Caco-2 (cell line): ENCODE measurements at places on chromosomes 7 and 10. TPM values are rescaled to one million over a fixed set of nuclear protein-coding genes. Genes with fewer than 3 reads are reported as not detected.
A peak's percentile ranks its signal among the peaks of the same experiment; 100 is the strongest.

RPEL1 gene
- total RNA-seq, result 0.21 TPM in 1 of 2 replicates, not detected in the other

DNA sequence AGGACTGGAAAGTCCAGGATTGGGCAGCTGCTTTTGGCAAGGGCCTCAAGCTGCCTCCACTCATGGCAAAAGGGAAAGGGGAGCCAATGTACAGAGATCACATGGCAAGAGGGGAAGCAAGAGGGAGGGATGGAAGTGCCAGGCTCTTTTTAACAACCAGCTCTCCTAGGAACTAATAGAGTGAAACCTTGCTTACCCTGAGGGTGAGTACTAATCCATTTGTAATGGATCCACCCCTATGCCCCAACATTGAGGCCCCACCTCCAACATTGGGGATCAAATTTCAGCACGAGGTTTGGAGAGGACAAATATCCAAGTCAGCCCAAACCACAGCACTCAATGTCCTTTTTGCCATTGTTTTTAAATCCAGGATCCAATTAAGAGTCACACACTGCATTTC lies 12.5 kb downstream of the HABP2 start:
- peaks cover 27% of the 10 kb centered on the region for H3K4me1 ChIP-seq
- no peaks in the 10 kb centered on the region for H3K27me3 ChIP-seq
- no peaks in the 10 kb centered on the region for H3K36me3 ChIP-seq
- H3K4me3 ChIP-seq, result no peak overlapping the region
- H3K27ac ChIP-seq, result no peak overlapping the region

NPSR1 gene
- total RNA-seq, result not detected in 2 replicates

DNA sequence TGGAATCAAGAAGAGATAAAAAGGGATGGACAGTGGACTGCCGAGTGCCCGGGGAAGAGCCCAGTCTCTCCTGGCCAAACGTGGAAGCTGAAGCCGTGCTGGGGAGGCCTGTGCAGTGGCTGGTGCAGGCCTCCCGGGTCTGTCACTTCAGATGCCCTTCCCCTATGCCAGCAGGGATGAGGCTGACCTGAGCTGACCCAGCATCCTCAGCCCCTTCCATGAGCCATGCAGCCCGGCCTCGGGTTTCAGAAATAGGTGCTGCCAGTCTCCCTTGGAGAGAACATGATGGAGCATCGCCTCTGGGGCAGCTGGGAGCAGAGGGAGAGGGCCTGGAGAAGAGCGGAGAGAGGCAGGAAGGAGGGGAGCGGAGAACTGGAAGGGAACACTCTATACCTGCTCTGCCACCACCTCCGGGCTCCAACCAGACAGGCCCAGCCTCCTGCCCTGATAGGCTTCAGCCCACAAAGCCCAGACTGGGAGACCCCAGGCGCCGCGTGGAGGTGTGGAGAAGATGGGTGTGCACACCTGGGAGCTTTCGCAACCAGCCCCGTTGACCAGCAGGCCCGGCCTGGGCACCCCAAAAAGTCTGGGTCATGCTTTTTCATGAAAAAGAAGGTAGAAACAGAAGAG lies 68.6 kb upstream of the PPP2R2D start:
- H3K27ac ChIP-seq, result no peak overlapping the region
- no peaks in the 10 kb centered on the region for H3K27me3 ChIP-seq
- DNase-seq, result no peak
- no peak overlapping the region for H3K4me3 ChIP-seq

- H3K4me3 ChIP-seq, result no peak overlapping the region
- no peak for DNase-seq
- H3K27me3 ChIP-seq, result no peaks in the 10 kb centered on the region
- no peaks in the 10 kb centered on the region; the same call in 1 of the 2 replicates for H3K36me3 ChIP-seq
- no peaks in the 10 kb centered on the region for H3K4me1 ChIP-seq
- H3K27ac ChIP-seq, result no peak overlapping the region
These were observed 149.4 kb downstream of the USP6NL start for GRCh38 chr10:11462071-11462470.

DNA sequence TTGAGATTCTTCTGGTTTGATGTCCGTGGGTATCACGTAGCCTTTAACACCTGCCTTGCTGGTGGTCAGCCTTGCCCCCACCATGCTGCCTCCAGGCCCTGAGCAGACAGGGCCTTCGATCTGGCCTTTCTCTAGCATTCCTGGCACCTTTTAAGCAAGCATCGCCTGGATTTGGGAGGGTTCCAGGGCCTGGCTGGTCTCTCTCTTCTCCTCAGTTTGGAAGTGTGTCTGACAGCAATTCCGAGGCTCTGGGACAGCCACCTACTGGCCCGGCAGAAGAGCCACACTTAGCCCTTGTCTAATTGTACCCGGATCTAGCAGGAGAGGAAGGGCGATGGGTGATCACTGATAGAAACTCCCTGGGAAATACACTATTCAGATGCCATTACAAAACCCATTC lies 441.3 kb upstream of the MKI67 start:
- no peak overlapping the region for H3K4me3 ChIP-seq
- no peaks in the 10 kb centered on the region; the same call in 1 of the 2 replicates for H3K27me3 ChIP-seq
- DNase-seq, result no peak
- no peaks in the 10 kb centered on the region for H3K4me1 ChIP-seq
- no peak overlapping the region for H3K27ac ChIP-seq
- H3K36me3 ChIP-seq, result no peaks in the 10 kb centered on the region

GRCh38 chr10:5297466-5297865 lies 67.3 kb upstream of the UCN3 start:
- H3K4me1 ChIP-seq, result no peaks in the 10 kb centered on the region
- H3K27ac ChIP-seq, result no peak overlapping the region
- H3K27me3 ChIP-seq, result no peaks in the 10 kb centered on the region

GRCh38 chr7:28315565-28316410 lies 96.5 kb upstream of the CREB5 start:
- H3K4me1 ChIP-seq, result peaks cover 25% of the 10 kb centered on the region
- no peak overlapping the region for H3K4me3 ChIP-seq
- peak overlapping the region; percentile 59 for H3K27ac ChIP-seq
- DNase-seq, result no peak

DNA sequence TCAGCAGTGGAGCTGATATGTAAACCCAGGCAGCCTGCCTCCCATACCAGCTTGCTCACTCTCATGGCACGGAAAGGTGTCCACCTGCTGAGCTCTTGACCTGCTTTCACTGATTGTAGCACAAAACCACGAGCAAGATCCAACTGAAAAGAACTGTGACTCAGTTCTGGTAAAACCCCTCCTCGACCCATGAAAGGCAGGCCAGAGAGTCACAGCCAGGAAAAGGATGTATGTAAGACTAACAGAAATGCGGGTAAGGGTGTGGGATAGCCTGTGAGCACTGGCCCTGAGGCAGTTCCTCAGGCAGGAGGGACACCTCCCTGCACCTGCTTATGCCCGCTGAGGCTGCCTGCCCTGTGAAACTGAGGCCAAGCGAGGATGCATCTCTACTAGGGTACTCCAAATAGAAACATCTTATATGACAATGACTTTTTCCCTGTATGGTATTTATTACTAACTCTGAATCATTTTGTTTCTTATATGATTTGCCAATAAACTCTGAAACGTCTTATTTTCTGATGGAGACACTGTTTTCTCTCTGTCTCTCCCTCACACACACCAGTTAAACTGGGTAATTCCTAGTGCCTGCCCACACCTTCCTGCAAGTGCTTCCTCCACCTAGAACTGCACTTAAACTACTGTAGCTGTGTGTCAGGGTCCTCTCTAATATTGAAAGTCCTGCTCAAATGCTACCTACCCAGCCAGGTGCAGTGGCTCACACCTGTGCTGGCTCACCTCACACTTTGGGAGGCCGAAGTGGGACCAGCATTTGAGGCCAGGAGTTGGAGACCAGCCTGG lies 73.3 kb upstream of the GHITM start:
- peaks cover 3% of the 10 kb centered on the region; the same call in 1 of the 2 replicates for H3K27me3 ChIP-seq
- no peak for DNase-seq
- H3K27ac ChIP-seq, result no peak overlapping the region
- H3K4me1 ChIP-seq, result no peaks in the 10 kb centered on the region
- H3K36me3 ChIP-seq, result no peaks in the 10 kb centered on the region

WEE2 gene
- 1.0 and 2.5 TPM in 2 replicates for total RNA-seq

GRCh38 chr7:50807026-50807730 lies 24.5 kb upstream of the GRB10 start:
- no peaks in the 10 kb centered on the region for H3K36me3 ChIP-seq
- H3K4me3 ChIP-seq, result no peak overlapping the region
- no peak overlapping the region for H3K27ac ChIP-seq
- H3K27me3 ChIP-seq, result no peaks in the 10 kb centered on the region
- DNase-seq, result no peak

DNA sequence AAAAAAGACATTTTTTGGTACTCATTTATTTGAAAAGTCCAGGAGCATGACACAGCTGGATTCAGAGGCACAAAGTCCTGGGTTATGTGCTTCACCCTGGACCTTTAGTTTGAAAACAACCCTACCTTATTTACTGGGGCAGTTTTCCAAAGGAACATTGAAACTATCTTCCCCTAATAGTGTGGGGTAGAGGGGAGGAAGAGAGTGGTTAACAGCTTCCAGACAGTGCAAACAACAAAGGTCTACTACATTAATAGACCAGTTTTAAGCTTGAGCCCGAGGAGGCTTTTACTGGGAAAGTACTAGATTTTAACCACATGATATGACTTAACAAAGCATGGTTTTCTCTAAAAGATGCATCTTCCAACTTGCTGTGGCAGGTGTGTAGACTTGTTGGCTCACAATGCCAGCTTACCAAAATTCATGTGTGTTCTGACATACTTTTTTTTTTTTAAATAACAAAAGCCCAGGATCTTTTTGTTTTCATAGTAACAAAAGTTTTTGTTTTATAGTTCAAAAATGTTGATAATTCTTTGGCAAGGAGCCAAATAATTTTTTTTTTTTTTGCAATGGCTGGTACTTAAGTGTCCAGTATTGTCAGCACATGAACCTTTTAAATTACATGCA lies 1.8 kb downstream of the GSTO1 start:
- H3K36me3 ChIP-seq, result no peaks in the 10 kb centered on the region
- DNase-seq, result no peak
- H3K27me3 ChIP-seq, result no peaks in the 10 kb centered on the region

DNA sequence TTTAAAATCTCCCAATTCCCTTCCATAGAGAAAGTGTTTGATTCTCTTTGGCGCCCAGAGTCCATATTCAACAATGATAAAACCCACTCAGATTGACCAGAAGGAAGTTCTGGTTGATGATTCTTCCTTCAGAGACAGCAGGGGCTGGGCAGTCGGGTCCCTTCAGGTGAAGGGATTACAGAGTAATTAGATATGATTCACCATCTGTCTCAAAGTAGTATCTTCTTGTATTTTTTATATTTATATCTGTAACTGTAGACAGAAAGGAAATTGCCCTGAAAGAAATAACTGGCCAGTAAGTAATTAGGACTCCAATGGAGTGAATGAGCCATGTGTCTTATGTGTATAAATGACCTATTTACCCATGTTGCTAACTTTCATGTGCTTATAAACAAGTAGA lies 156.0 kb downstream of the PLCE1 start:
- H3K36me3 ChIP-seq, result no peaks in the 10 kb centered on the region
- H3K27me3 ChIP-seq, result no peaks in the 10 kb centered on the region
- H3K4me3 ChIP-seq, result no peak overlapping the region
- no peaks in the 10 kb centered on the region for H3K4me1 ChIP-seq
- no peak for DNase-seq

BAIAP2L1 gene
- 60.9 and 66.9 TPM in 2 replicates for total RNA-seq

GRCh38 chr10:25405871-25406270 lies 231.1 kb downstream of the GPR158 start:
- no peaks in the 10 kb centered on the region; the same call in 1 of the 2 replicates for H3K27me3 ChIP-seq
- DNase-seq, result no peak
- no peak overlapping the region for H3K27ac ChIP-seq
- no peak overlapping the region for H3K4me3 ChIP-seq

- H3K27me3 ChIP-seq, result no peaks in the 10 kb centered on the region
- no peak overlapping the region for H3K27ac ChIP-seq
These were observed 106.0 kb upstream of the INSYN2A start for GRCh38 chr10:127302343-127302742.

CALML5 gene
- not detected in 2 replicates for total RNA-seq

OR2A5 gene
- total RNA-seq, result not detected in 2 replicates

GRCh38 chr7:151380199-151381097 lies 29.4 kb downstream of the WDR86 start:
- no peak for DNase-seq
- H3K4me3 ChIP-seq, result no peak overlapping the region
- H3K27ac ChIP-seq, result no peak overlapping the region
- H3K27me3 ChIP-seq, result no peaks in the 10 kb centered on the region; the same call in 1 of the 2 replicates
- no peaks in the 10 kb centered on the region for H3K36me3 ChIP-seq

DNA sequence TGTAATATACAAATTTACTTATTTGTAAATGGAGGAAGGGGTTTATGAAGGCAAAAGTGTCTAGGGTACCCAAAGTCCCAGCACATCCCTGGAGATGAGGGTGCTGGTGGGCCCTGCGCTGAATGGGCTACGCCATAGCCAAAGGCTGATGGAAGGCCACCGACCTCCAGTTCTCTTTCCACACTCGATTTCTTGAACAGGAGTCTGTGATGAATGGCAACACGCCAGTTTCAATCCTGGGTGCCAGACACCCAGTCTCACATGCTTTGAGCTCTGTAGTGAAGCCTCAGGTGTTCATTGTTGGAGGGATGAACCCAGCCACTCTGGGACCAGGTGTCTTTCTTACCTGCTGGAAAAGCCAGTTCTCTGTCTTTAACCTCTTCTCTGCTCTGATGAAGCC lies 752 bp downstream of the LRMDA start:
- H3K4me3 ChIP-seq, result peak overlapping the region; percentile 80
- H3K27ac ChIP-seq, result peak overlapping the region; percentile 84
- DNase-seq, result no peak

- H3K36me3 ChIP-seq, result no peaks in the 10 kb centered on the region
- no peak for DNase-seq
- no peaks in the 10 kb centered on the region for H3K27me3 ChIP-seq
- no peak within 1 kb of the TSS for H3K4me3 ChIP-seq
- no peak within 1 kb of the TSS for H3K27ac ChIP-seq
These were observed at the start of gene FGL2 for GRCh38 chr7:77199013-77199966. Gene FGL2 (minus strand): TSS chr7:77199819. CDS start chr7:77199793, 26 bp downstream.

ITIH5 gene
- 0.18 and 0.51 TPM in 2 replicates for total RNA-seq

RELN gene
- total RNA-seq, result 3.3 and 4.3 TPM in 2 replicates

DNA sequence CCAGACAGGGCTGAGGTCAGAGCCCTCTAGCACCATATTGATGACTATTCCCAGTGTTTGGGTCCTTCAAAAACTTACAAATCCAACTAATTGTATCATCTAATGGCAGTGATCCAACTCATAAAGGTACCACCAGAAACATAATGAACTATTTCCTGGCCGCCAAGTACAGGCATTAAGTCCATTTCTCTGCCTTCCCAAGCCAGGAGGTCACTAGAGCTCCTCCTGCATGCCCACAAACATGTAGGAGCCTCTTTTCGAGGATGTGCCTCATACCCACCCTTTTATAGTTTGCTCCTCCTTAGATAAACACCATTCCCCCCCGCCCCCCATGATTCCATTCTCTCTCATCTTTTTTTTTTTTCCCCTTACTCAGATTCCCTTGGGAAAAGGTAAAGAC lies 91.3 kb downstream of the CHN2 start:
- no peaks in the 10 kb centered on the region for H3K36me3 ChIP-seq
- peaks cover 32% of the 10 kb centered on the region for H3K4me1 ChIP-seq
- DNase-seq, result no peak
- H3K4me3 ChIP-seq, result no peak overlapping the region
- no peaks in the 10 kb centered on the region for H3K27me3 ChIP-seq
